ENCODE measurements at places on chromosomes 5 and 9.

- peak; percentile 98 for DNase-seq
Observed at GRCh38 chr9:35072461-35073278, at the start of gene VCP. Gene VCP (minus strand): TSS chr9:35072625. CDS start chr9:35072353, 272 bp downstream.

DNA sequence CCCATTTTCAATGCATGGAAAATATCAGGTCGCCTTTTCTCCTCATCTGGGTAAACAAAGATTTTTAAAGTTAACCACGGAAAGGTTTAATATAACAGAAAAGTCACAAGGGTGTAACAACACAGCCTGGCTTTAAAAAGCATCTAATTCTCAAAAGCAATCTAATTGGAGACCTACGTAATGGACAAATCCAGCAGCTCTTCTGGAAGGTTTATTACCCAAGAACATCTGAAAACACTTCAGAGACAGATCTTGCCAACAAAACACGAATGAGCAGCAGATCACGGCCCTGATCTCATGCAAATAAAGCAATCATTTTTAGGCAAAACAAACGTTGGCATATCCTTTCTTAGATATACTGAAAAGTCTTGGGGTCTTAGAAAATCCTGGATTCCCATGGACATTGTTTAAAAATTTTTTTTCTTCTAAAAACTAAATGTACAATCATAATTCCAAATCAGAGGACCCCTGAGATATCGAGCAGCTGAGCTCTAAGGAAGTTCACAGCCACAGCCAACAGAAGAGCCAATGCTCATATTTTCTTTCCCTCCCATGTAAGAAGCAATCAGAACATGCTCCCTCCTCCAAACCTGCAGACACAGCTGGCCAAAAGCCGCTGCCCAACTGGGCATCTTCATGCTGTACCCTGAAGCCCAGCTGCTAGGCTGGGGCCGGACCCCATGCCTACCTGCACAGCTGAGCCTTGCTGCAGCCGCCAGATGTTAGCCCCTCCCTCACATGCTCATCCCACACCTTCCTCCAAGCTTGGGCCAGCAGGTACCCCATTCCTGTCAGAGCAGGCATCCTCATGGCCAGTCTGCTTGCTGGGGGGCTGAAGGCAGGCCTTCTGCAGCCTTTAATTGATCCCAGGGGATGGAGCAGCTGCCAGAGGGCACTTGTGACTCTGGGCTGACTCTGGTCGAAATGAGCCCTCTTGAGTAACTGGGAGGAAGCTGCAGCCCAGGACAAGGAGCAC is 11.2 kb downstream of the ANKS6 start:
- DNase-seq: no peak

DNA sequence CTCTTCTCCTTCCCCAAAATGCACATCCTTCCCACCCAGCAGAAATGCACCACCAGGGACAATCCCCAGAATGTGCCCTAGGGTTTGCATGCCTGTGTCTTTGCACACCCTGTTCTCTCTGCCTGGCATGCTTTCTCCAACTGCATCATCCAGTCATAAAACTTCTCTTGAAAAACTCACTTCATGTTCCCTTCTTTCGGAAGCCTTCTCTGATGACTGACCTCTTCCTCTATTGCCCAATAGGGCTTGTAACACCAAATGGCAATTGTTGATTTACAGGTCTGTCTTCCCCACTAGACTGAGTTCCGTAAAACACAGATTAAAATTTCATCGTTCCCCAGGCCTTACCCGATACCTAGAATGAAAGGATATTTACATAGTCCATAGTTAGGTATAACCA is 83.1 kb upstream of the SPOCK1 start:
- DNase-seq: no peak

DNA sequence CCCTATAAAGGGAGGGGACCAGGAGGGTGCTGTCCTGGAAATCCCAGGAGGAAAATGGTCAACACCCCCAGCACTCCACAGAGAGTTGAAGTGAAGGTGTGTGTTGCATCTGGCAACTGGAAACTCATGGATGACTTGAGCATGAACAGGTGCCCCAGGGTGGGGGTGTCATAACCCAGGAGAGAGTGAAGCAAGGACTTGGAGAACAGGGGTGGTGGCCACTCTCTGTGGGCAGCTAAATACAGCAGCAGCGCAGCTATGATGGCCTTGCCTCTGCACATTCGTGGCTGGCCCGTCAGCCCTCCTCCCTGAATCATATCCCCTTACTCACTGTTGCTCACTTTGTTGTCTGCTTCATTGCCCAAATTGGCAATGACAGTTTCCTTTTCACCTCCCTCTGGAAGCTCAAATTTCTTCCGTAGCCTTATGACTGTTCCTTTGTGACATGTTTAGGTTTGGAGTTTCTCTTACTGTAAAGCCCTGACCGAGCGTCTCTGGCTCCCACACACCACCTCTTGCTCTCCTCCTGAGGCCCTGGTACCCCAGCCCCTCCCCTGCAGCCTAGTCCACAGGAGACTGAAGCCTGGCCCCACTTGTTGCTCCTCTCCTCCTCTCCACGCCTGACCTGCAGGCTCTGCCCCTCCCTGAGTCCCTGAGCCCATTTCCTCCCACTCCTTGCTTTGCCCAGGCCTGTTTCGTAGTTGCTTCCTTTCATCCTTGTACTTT is 185.8 kb downstream of the CD180 start:
- peak; percentile 84 for DNase-seq

DNA sequence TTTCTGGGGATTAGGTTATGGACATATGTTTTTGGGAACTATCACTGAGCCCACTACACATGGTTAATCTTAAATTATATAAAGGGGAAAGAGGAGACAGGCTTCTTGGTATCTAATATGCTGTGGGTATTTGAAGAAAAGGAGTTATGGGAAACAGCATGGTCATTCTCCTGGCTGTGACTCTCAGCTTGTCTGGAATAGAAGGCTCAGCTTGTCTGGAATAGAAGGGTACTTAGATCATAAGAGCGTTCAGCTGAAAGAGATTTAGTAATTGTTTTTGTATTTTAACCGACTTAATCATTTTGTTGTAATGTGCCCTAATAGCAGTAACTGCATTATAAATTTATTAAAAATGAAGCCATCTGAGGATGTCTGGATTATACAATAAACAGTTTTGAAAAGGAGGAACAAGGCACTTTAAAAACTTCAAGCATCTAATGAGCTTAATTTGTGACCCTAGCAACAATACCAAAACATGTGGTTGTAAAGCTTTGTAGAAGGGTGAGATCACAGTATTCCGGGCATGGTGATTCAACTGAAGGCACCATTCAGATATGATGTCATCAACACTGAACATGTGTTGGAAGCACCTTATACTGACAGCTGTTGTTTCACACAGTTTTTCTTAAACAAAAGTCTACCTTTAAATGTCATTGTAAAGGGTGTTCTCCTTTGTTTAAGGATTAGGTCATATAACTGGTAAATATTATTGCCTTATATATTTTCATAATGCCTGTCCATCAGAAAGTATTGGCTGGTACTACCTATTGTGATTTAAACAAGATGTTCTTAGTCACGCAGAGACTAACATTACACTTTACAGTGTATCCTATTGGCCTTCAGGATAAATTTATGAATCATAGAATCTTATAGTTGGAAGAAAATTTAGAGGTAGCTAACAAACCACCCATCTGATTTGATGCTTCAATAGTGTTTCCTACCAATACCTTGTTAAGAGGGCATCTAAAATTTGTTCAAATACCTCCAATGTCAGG is 2174.1 kb upstream of the WWC1 start:
- no peak for DNase-seq

DNA sequence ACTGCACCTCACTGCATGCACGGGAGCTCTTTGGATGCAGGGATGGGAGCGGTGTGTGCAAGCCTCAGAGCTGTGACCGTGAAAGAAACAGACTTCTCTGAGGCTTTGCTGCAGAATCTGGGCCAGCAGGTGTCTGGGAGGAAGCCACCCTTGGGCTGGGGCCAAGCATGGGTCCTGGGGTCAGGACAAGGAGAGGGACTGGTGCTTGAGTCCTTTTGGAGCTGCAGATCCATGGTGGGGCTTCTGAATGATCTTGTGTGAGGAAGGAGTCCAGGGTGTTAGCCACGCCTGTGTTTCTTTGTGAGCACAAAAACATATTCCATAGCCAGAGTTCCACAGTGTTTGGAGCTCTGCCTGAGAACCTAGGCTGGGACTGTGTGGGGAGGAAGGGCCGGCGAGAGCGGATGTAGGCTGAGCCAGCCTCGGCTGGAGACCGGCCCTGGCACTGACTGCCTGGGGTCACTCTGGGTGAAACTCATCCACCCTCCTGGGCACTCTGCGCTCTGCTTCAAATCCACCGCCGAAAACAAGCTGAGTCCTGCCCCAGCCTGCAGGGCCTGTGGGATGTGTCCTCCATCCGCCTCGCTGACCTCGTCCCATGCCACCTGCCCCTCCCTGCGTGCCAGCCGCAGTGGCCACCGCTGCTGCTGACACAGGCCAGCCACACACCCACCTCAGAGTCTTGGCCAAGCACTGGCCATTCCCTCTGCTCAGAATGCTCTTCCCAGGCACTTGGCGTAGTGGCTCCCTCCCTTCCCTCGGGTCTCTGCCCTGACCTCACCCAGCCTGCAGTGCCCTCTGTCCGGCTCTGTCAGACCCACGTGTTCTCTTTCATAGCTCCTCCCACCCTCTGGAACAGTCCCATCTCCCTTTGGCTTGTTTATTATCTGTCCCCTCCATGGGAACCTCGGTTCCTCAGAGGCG is 26.7 kb downstream of the ERGIC1 start:
- no peak for DNase-seq

DNA sequence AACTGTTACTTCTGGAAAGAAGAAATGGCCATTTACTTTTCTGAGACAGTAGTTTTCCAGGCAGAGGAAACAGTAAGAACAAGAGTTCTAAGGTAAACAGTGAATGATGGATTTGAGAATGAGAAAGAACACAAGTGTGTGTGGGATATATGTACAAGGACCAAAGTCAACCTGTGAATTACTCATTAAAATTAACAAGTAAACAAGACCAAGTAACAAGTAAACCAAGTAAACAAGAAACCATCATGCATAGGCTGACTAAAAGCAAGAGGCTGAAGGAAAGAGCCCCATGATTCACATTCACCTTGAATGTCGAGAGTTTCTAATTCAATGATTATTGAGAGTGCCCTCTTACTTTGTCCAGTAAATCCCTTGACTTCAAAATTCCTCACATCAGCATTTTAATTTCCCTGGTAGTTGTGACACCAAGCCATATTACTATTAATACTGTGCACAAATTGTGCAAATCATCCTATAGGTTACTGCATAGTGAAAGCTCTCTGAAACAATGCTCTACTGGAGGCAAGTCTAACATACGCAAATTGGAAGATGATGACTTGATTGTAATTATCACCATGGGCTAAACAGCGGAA is 9.8 kb upstream of the MARCOL start:
- DNase-seq: no peak

DNA sequence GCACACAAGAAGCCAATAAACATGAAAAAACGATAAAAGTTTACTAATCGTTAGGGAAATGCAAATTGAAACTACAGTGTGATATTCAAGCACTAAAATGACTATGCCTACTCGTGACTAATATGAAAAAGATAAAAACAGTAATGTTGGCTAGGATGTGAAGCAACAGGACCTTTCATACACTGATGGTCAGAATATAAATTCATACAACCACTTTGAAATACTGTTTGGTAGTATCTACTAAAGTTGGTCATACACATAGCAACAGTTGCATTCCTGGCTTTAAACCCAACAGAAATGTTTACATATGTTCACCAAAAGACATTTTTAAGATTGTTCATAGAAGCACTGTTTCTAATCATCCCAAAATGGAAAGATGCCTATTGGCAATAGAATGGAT is 24.3 kb downstream of the FBXO38 start:
- no peak for DNase-seq

- no peak for DNase-seq
Observed at GRCh38 chr9:130347931-130348330, 82.4 kb downstream of the HMCN2 start.

- no peak for DNase-seq
Observed at GRCh38 chr9:81549500-81550206, 139.7 kb downstream of the TLE1 start.

GRCh38 chr9:3777137-3777536 is 251.3 kb upstream of the RFX3 start:
- no peak for DNase-seq

- DNase-seq: no peak
Observed at GRCh38 chr5:150651924-150652671, 9.0 kb upstream of the MYOZ3 start.

Measured in RPMI7951 (cell line).